ENCODE measurements at places on chromosomes 4 and X. TPM values are rescaled to one million over a fixed set of nuclear protein-coding genes. Genes with fewer than 3 reads are reported as not detected.

DNA sequence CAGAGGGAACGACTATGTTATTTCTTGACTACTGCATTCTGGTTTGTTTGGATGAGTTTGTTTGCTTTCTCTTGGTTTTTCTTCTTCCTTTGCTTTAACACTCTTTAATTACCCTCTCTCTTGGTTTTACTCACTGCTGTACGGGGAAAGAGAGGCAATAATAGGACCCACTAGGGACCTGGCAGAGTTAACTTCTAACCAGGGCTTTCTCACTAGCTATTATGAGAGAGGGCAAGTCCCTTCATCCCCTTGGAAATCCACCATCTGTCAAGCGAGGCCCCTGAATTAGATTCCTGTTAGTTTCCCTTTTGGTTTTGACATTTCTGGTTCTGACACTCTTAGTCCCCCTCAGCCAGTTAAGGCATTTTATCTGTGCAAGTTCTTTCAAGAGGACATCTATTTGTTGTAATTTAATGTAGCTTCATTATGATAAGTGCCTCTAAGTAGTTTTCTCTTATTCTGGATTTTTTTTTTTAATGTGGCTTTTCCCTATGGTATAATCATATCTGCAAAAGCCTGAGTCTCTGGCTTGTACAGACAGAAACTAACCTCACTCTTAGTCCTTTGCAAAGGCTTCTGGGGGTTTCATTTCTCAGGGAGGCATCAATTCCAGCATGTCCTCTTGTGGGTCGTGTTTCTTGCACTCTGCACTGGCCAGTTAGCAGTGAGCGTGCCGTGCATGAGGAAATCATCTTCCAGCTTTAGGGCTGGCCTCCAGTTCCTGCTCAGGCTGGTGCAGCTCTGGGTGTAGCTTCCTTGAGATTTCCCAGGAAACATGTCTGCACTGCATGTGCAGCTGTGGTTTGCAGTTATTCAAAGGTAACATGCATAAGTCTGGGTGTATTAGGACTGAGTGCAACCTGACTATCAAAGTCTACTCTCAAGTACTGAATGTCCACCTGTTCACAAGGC is 221.3 kb downstream of the STIM2 start:
- DNase-seq, result no peak

GRCh38 chr4:176642472-176642871 is 150.2 kb downstream of the VEGFC start:
- no peak for DNase-seq

The CPEB2 gene
- total RNA-seq, result 5.1 TPM

GRCh38 chr4:52049266-52049665 is 1.8 kb upstream of the SPATA18 start:
- DNase-seq, result no peak

GRCh38 chr4:16852228-16852627 is 46.2 kb downstream of the LDB2 start:
- no peak for DNase-seq

The ATOH1 gene
- total RNA-seq, result not detected

GRCh38 chr4:7425591-7426468 is 8.9 kb downstream of the PSAPL1 start:
- no peak for DNase-seq

DNA sequence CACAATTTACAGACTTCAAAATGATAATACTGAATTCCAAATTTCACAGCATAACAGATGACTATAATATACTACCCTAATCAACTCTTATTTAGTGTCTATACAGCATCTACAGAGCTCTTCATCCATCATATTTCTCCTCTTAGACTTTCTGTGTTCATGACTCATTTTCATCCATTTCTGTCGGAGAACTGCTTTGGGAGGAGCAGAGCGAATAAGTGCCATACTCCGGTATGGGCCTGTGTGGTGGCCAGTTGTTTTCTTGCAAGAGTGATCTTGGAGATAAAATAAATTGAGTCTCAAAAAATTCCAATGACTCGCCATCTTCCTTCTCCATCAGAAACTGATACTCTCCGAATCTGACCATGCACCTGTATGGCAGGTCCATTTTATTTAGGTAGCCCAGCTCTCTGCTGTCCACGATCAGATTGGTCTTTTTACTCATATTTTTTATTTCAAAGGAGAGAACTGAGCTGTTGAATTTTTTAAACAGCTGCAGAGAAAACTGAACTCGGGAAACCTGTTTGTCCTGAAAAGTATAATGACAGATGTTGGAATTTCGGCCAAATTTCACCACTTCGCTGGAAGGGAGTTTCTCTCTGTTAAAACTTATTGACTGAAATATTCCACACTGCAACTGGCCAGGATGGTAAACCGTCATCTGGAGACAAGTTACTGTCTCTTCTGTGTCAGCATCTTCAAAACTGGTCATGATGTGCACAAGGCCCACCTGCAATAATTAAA is 7.8 kb downstream of the TIFA start:
- DNase-seq, result no peak

DNA sequence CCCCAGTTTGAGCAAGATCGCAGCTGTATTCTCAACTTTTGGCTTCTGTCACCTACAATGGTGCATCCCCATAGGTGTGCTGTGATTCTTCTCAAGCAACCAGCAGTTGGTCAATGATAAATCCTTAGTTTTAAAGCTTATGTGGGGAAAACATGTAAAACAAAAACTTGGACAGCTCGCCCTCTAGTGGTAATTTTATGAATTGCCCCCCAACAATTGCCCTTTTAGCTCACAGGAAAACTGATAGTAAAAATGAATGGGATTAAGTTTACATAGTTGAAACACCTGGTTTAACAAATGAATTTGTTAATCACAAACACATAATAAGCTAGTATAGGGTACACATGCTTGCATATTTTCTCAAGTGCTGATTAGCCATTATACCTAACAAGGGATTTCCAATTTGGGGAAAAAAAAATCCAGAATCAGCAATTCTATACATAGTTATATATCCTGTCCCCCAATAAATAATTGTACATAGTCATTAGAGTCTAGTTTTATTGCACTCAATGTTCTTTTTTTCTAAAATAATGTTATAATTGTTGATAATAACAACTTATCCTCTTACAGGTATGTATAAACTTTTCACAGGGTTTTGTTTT is 30.1 kb downstream of the TEX13A start:
- DNase-seq, result peak; percentile 30

- DNase-seq, result no peak
These were observed 279.8 kb downstream of the BCOR start for GRCh38 chrX:39817754-39818470.

DNA sequence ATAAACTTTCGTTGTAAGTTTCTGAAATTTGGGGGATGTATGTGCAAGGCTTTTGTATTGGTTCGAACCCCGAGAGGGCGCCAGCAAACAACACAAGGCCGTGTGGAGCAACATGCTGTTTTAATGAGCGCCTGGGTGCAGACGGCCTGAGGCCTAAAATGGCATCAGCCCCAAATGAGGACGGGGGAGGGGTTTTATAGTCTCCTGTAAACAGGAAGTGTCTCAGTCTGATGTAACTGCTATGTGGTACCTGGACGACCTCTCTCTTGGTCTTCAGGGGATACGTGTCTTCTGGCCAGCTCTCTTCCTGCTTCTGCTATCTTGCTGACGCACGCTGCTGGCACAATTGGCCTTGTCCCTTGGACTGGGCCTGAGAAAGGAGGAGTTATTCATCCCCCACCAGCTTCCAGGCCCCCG is 1348.0 kb downstream of the ADGRL3 start:
- no peak for DNase-seq

DNA sequence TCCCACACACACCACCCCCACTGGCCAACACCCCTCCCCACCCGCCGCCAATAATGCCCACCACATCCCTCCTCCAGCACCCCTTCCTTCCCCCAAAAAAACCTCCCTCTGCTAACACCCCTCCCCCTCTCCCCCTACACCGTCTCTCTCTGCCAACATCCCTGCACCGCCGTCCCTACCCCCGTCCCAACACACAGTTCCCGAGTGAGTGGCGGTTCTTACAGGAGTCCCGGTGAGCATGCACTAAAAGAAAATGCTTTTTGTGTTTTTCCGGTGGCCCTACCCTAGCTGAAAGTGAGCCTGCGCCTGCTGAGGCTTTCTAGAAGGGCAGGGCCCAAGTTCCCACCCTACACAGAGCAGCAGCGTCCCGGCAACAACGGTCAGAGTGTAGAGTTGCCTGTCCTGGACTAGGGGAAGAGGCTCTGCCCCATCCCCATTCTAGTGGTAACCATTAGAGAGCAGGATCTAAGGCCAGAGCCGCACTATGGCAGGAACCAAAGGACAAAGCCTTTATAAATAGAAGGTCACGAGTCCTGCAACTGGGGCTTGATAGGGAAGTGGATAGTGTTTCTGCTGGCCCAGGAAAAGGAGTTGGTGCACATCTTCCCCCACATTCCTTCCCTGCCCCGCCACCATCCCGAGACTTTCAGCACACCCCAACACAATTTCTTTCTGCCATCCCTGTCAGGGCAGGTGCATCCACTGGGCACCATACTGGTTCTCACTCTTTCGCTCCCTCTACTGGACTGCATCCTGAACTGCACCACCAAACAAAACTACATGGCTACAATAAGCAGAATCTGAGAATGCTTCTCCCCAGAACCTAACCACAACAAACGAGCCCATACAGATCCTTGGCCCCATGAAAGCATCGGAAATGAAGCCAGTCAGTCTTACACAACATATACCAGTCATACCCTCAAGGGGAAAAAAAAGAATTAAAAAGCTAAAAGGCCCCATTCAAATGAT is 78.1 kb upstream of the PAGE3 start:
- no peak for DNase-seq

- no peak for DNase-seq
These were observed 100.6 kb downstream of the AFF2 start for GRCh38 chrX:148601034-148601433.

- DNase-seq, result no peak
These were observed 32.9 kb upstream of the PDGFC start for GRCh38 chr4:157004279-157005161.

The CCDC160 gene
- 9.1 TPM for total RNA-seq

The CXCL1 gene
- total RNA-seq, result not detected

DNA sequence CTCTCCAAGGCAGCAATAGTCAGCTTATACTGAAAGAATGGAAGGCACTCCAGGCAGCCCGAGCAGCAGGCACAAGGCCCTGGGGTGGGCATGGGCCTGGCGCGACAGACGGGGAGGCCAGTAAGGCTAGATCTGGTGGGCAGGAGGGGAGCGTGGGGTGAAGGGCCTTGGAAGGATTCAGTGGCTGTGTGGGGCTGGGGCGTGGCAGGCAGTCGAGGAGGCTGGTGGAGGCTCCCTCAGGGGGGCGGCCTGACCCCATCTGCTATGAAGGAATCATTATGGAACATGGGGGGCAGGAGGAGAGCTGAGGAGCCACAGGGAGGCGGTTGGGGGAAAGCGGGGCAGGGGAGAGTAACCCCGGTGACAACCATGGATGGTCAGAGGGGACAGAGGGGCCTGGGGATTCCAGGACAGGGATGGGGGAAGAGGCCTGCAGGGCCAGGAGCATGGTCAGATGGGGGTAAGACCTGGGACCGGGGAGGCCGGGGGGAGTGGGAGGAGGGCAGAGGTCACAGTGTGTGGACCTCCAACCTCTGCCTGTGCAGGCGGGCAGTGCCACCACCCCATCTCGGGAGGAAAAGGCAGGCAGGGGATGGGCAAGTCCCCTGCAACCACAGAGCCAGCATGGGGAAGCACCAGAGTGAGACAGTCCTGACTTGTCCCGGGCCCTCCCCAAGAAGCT is 70.3 kb downstream of the ACOX3 start:
- DNase-seq, result no peak

DNA sequence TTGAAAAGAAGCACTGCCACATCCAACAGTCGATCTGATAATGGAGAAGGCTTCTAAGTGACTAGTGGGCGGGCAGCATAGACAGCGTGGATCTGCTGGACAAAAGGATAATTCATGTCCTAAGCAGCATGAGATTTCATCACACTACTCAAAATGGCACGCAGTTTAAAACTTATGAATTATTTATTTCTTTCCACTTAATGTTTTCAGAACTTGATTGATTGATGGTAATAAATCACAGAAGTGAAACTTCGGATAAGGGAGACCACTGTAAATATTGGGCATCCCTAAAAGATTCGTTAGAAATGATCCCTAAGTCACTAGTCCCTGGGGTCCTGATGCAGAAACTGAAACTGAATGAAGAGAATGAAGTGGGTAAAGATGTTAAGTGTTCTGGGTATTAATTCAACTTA is 93.0 kb upstream of the ANK2 start:
- DNase-seq, result no peak

DNA sequence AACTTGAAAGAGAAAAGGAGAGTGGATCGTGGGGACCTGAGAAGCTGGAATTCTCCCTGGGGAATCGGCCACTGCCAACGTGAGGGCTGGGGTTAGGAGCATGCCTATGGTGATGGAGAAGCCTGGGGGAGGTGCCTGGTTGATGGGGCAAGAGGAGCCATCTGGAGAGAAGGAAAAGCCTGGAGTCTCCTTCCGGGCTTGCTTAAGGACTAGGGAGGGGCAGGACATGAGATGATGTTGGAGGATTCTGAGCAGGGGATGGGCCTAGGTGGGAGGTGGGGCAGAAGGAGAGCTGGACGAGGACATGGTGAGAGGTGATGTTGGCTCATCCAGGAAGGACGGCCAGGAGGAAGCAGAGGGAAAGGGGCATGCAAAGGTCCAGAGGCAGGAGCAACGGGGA is 35.0 kb upstream of the GYG2 start:
- no peak for DNase-seq

GRCh38 chr4:75370576-75370975 is 143.6 kb downstream of the RCHY1 start:
- no peak for DNase-seq

DNA sequence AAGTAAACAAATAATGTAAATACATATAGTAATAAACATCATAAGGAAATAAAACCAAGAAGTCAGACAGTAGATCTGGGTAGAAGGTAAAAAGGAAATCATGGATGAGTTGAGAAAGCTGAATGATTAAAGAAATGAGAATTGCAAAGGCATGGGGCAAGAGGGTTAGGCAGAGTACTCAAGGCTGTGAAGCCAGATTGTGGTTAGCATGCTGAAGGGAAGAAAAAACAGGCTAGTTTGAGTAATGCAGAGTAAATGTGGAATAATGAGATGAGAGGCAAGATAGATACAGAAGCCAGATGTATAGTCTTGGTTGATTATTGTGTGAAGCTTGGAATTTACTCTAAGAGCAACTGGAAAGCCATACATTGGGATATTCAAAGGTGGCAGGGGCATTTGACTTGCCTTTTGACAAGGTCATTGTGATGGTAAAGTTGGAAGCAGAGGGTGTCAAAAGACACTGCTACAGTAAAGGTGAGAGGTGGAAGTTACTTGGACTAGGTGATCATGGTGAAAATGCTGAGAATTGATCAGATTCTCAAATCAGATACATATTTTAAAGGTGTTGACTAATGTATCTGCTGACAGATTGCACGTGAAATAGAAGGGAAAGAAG is 307.0 kb downstream of the FSTL5 start:
- DNase-seq, result no peak

DNA sequence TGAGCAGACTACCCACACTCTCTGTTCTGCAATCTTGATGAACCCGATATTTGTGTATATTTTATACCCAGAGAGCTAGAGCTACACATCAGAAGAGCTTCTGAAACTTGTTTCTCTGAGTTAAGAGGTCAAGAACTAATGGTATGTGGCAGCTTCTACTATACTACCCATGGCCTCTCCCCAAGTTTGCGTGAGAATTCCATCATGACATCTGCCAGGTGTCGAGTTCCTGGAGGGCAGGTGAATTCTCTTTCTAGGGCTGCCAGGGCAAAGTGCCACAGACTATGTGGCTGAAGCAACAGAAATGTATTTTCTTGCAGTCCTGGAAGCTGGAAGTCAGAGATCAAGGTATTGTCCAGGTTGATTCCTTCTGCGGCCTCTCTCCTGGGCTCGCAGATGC is 4.4 kb downstream of the SORCS2 start:
- DNase-seq, result no peak

The RAB9B gene
- total RNA-seq, result 3.7 TPM

- no peak for DNase-seq
These were observed 61.8 kb downstream of the POLR2B start for GRCh38 chr4:57040510-57040909.

All from neural crest cell (in vitro differentiated cells).